ENCODE measurements at places on chromosomes 13 and 19. TPM values are rescaled to one million over a fixed set of nuclear protein-coding genes. Genes with fewer than 3 reads are reported as not detected.

DNA sequence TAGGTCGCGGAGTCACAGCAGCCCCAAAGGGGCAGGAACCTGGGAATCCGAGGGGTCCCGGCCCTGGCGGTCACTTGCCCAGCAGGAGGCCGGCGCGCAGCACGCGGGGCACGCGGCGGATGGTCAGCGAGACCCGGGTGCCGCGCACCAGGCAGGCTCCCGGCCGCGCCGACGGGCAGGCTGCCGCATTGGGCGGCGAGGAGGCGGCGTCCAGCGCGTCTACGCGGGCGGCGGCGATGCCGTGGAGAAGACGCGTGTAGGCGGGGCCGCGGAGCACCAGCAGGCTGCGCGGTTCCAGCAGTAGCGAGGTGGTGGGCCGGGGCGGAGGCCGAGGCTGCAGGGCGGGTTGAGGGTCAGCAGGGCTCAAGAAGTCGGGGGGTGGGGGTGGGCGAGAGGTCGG lies 607 bp upstream of the SYNE4 start:
- DNase-seq, result peak; percentile 77

GRCh38 chr19:5893907-5894703 lies 9.5 kb downstream of the NDUFA11 start:
- no peak for DNase-seq

- no peak for DNase-seq
Measured at GRCh38 chr19:7504684-7505083, 11.2 kb upstream of the ZNF358 start.

The C19orf12 gene
- 16.2 TPM for total RNA-seq

- no peak for DNase-seq
Measured at GRCh38 chr13:98503175-98504028, 73.5 kb downstream of the STK24 start.

GRCh38 chr19:10095622-10095947 lies 6.9 kb downstream of the ANGPTL6 start:
- no peak for DNase-seq

The AXL gene
- 27.4 TPM for total RNA-seq

- DNase-seq, result no peak
Measured at GRCh38 chr13:88303605-88304004, 632.4 kb downstream of the SLITRK5 start.

The FLT1 gene
- 5.7 TPM for total RNA-seq

DNA sequence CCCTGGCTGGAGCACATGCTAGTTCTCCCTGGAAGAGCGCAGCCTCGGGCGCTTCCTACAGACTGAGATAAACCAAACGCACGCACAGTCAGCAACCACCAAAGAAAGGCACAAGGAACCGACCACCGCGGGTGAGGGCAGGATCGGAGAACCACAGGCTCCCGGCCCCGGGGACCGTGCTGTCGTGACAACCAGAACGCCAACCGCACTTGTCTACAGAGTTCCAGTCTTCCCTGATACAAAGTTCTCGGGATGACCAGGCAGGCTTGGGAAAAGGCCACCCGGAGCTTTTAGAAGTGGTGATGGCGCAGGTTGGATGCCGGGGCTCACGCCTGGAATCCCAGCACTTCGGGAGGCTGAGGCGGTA lies 33.1 kb upstream of the CACTIN start:
- DNase-seq, result no peak

DNA sequence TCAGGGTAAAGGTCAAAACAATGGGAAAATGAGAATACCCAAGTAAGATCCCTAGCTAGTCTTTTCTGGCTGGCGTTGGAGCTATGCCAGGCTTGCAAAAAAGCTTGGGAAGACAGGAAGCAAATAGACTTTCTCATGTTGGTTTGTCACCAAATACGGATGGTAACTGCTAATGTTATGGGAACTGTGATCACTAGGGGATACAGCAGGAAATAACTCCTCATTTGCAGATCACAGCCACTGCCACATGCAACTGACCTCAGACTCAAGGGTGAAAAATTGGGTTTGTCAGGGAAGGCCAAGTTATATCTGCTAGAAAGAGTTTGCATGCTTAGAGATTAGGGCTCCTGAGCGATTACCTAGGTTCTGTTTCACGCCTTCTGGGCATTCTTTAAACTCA lies 162.9 kb downstream of the NHLRC3 start:
- DNase-seq, result no peak

The NCAN gene
- not detected for total RNA-seq

- no peak for DNase-seq
Measured at GRCh38 chr13:75749407-75749806, 113.3 kb downstream of the LMO7 start.

The CGB5 gene
- total RNA-seq, result not detected

GRCh38 chr19:51546650-51547396 lies 15.4 kb upstream of the SIGLEC6 start:
- no peak for DNase-seq

The ISOC2 gene
- 63.5 TPM for total RNA-seq

GRCh38 chr13:37479916-37480315 lies 118.7 kb downstream of the POSTN start:
- DNase-seq, result no peak

The C19orf38 gene
- total RNA-seq, result 0.49 TPM

GRCh38 chr13:51844862-51845573 lies at the start of gene TMEM272:
Gene TMEM272 (minus strand): TSS chr13:51845177. CDS start chr13:51838530, 6,647 bp downstream.
- no peak for DNase-seq

- DNase-seq, result no peak
Measured at GRCh38 chr13:112509190-112509589, 78.8 kb downstream of the TUBGCP3 start.

The SLC25A41 gene
- 0.47 TPM for total RNA-seq

GRCh38 chr13:112835796-112836195 lies 133.2 kb upstream of the MCF2L start:
- DNase-seq, result no peak

- no peak for DNase-seq
Measured at GRCh38 chr13:74464670-74465069, 330.5 kb upstream of the KLF12 start.

The WASF3 gene
- total RNA-seq, result 3.1 TPM

GRCh38 chr19:11685676-11686650 lies 52.8 kb downstream of the ZNF823 start:
- no peak for DNase-seq

- no peak for DNase-seq
Measured at GRCh38 chr13:109840201-109840892, 54.0 kb upstream of the IRS2 start.

The MCF2L gene
- total RNA-seq, result 86.9 TPM

DNA sequence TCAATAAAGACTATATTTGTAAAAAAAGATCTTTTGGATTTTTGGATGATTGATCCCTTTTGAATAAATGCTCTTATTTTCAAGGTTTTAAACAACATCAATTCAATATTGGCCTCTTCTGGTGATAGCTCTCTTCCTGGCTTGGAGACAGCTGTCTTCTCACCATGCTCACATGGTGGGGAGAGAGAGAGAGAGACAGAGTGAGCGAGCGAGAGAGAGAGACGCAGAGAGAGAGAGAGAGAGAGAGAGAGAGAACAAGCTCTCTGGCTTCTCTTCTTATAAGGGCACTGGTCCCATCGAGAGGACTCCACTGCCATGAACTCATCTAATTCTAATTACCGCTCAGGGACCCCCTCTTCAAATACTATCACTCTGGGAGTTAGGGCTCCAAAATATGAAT lies 32.1 kb upstream of the FARP1 start:
- DNase-seq, result no peak

The RNF225 gene
- not detected for total RNA-seq

DNA sequence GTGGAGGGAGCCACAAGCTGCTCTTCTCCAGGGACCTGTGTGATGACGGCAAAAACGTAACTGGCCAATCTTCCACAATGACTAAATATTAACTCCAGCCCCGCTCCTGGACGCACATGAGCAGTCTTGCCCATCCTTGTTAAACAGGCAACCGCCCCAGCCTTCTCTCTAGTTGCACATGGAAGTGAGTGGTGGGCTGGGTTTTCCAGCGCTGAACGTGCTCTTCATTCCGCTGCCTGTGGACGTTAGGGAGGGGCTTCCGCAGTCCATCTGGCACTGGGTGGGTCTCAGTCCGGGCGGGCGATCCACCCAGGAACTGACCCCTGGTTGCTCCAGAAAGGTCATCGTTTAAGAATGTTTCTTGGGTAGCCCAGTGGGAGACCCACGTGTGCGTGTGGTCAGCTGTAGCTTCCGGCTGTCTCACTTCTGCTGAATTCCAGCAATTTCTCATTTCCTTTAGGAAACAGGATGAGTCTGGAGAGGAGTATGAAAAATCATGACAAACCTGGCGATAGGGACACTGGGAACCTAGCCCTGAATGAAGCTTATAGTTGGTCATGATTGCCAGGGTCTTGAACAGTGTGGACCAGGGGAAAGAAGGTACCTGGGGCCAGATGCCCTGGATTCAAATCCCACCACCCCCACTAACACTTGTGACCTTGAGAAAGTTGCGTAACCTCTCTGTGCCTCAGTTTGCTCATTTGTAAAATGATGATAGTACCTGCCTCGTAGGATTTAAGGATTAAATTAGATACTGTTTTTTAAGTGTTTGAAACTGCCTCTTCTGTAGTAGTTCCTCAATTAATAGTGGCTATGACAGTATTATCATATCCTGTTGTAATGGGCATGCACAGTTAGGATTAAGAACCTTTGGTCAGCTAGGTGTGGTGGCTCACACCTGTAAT lies 92.6 kb downstream of the SIPA1L3 start:
- DNase-seq, result no peak

- DNase-seq, result peak; percentile 64
Measured at GRCh38 chr19:58558066-58558622, at the start of gene UBE2M. Gene UBE2M (minus strand): TSS chr19:58558611. CDS start chr19:58558381, 230 bp downstream.

DNA sequence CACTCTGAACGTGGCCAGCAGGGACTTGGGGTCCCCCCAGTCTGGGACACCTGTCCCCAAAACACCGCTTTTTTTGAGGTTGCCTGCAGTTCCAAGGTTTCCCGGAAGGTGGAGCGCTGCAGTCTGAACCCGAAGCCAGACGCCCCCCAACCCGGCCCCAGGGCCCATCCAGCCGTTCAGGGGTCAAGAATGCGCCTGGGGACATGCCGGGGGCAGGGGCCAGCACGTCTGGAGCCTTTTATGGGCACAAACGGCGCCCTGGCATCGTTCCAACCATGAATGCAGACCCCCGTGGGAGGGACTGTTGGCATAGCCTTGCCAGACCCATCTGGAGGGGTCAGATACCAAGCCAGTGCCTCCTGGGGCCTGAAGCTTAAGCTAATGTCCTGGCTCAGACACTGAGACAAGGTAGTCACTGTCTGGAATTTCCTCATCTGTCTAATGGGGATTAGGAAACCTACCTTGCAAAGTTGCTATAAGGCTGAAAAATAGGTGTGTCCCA lies 6.9 kb downstream of the S1PR5 start:
- DNase-seq, result no peak

DNA sequence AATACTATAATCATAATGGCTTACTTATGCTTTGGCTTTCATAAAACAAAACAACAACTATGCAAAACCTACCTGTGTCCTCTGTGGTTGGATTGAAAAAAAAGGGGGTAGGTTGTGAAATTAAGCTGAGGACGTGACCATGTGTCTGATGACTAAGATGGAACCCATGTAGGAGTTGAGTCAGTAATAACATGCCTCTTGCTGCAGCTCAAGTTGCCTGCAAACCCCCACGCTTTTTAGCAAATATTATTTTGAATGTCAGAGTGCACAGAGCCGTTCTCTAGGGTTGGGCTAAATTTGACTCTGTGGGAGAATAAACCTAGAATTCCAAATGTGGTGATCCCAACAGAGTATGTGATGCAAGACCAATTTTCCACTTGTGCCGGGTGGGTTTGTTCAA lies 209.3 kb downstream of the KCNRG start:
- DNase-seq, result no peak

DNA sequence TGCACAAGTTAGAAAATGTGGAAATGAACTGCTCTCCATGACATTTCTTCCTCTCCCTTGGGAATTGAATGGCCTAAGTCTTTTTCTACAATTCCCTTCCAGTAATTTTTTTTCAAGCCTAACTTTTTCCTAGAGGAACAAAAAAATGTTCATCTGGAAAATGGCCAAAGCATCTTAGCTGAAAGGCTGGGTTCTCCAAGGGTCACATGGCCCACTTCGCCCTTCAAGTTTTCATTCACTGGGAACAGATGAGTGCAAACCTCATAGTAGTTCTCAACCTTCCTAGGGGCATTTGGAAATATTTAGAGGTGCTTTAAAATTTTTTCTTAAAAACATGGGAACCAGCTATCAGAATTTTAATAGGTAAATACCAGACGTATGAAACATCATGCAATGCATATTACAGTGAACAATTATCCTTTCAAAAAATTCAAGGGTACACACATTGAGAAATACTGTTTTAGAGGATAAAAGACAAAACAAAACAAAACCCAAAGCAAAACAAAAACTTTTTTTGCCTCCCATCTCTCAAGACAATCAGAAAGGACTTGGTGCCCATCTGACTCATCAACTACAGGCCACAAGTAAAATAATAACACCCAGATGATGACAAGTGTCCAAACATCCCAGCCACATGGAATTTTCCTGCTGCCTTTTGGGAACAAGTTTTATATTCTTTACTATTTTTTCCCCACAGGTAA lies 208.8 kb downstream of the SLITRK6 start:
- no peak for DNase-seq

DNA sequence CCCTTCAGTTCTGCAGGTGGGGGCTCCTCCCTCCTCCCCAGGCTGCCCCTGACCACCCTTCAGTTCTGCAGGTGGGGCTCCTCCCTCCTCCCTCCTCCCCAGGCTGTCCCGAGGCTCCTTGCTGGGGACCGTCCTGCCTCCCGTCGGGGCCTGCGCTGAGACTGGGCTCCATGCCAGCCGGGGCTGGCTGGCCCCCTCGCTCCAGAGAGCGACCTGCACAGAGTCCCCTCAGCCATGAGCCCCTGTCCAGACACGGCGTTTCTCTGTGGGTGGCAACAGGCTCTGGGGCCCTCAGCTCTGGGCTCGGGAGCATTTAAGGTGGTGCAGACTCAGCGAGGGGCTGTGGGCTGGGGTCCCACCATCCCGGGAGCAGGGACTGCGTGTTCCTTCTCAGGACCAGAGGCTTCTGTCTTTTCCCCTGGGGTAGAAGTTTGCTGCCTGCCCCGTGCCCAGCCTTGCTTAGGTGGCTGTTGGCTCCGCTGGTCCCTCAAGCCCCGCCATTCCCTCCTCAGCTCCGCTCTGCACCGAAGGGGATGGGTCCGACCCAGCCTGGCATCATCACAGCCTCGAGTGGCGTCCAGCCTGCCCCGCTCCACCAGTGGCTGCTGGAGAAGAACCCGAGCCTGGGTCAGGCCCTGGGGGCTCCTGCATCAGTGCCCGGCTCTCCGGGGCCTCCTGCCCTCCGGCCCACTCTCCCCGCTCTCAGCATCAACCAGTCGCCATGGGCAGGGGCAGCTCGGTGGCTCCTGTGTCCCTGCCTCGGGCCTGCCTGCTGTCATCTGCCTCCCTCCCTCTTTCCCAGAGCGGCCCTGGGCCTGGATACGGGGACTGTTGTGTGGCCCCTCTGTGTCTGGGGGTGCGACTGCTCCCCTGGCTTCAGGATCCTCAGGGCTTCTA lies 27.6 kb downstream of the CSNK1G2 start:
- DNase-seq, result no peak

- no peak for DNase-seq
Measured at GRCh38 chr13:101627556-101627943, 175.1 kb downstream of the ITGBL1 start.

All from left colon (tissue), 2 donors.